Progenitor cell of endocrine pancreas (in vitro differentiated cells): ENCODE measurements at places on chromosomes 11 and 22. TPM values are rescaled to one million over a fixed set of nuclear protein-coding genes. Genes with fewer than 3 reads are reported as not detected.
A peak's percentile ranks its signal among the peaks of the same experiment; 100 is the strongest.

- no peak overlapping the region for H3K27ac ChIP-seq
- H3K4me3 ChIP-seq = no peak overlapping the region
- H3K36me3 ChIP-seq = no peaks in the 10 kb centered on the region
- DNase-seq = no peak
Measured at GRCh38 chr11:123480290-123480815, 50.3 kb downstream of the GRAMD1B start.

The C11orf65 gene
- 0.42 and 0.67 TPM in 2 replicates for total RNA-seq

GRCh38 chr11:46528445-46529094 lies 65.3 kb downstream of the AMBRA1 start:
- DNase-seq = no peak
- H3K4me3 ChIP-seq = no peak overlapping the region
- H3K36me3 ChIP-seq = peaks cover 1% of the 10 kb centered on the region

DNA sequence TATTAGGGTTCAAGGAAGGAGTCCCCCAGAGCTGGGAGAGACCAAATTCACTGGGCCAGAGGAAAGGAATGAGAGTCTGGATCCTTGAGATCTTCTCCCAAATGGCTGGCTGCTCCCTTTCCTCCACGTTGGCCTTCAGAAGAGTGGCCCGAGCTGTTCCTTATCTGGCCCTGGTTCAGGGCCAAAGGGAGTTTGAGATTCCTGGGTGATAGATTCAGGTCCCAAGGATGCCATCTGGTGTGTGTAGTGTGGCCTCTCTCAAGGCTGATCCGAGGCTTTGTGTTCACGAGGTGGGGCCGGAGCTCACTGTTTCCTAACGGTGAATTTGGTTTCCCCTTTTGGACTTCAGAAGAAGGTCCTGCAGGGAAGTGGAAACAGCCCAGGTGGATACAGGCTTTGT lies 17.4 kb upstream of the ABCC8 start:
- no peaks in the 10 kb centered on the region for H3K4me1 ChIP-seq
- H3K27ac ChIP-seq = no peak overlapping the region
- H3K36me3 ChIP-seq = no peaks in the 10 kb centered on the region
- no peak for DNase-seq
- H3K27me3 ChIP-seq = peaks cover 37% of the 10 kb centered on the region
- H3K4me3 ChIP-seq = no peak overlapping the region

- H3K4me3 ChIP-seq = no peak overlapping the region
- DNase-seq = no peak
- no peaks in the 10 kb centered on the region for H3K36me3 ChIP-seq
- H3K4me1 ChIP-seq = peaks cover 24% of the 10 kb centered on the region
- H3K27ac ChIP-seq = no peak overlapping the region
Measured at GRCh38 chr22:43389227-43389836, 22.5 kb upstream of the MPPED1 start.

DNA sequence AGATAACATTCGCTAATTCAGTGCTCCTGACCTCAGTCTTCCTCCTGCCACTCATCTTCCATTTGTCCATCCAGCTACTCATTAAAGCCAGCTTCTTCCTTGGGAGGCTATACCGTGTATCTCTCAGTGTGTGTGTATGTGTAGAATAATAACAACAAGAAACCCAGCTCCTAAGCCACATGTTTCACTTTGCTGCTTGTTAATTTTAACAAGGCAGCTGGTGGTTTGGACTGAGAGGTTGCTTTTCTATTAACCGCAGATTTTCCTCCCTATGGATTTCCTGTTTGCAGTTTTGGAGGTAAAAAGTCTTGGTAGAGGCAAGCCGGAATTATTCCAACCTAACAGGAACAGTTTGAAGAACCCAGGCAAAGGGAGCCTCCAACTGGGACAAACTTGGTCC lies 165.0 kb downstream of the ADAMTS15 start:
- H3K36me3 ChIP-seq = no peaks in the 10 kb centered on the region
- H3K4me1 ChIP-seq = no peaks in the 10 kb centered on the region
- no peak overlapping the region for H3K4me3 ChIP-seq
- H3K27ac ChIP-seq = no peak overlapping the region
- DNase-seq = no peak

GRCh38 chr11:122649116-122649515 lies 6.4 kb upstream of the UBASH3B start:
- H3K36me3 ChIP-seq = no peaks in the 10 kb centered on the region
- no peak overlapping the region for H3K27ac ChIP-seq
- no peak for DNase-seq

- no peak overlapping the region for H3K27ac ChIP-seq
- H3K27me3 ChIP-seq = peaks cover 17% of the 10 kb centered on the region
- H3K4me3 ChIP-seq = no peak overlapping the region
- H3K4me1 ChIP-seq = peaks cover 8% of the 10 kb centered on the region
Measured at GRCh38 chr22:44045145-44045544, 21.0 kb downstream of the PARVB start.

DNA sequence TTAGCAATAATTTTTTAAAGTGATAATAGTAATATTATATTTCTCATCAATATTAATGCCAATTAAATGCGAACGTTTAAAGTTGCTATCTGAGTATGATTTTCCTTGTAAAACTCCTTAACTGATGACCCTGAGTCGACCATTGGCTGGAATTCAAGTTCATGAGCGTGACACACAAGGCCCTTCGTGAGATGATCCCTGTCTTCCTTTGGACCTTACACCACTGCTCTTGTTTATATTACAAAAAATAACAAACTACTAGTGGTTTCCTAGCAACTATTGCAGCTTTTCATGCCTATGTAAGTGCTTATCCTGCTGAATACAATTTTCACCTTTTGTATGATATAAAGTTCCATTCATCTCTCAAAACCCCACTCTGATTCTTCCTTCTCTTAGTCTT lies 752.9 kb downstream of the CNTN5 start:
- H3K27me3 ChIP-seq = no peaks in the 10 kb centered on the region
- no peaks in the 10 kb centered on the region for H3K36me3 ChIP-seq
- H3K4me1 ChIP-seq = no peaks in the 10 kb centered on the region
- DNase-seq = no peak

- no peaks in the 10 kb centered on the region for H3K4me1 ChIP-seq
- H3K36me3 ChIP-seq = no peaks in the 10 kb centered on the region
- no peak overlapping the region for H3K27ac ChIP-seq
- no peak for DNase-seq
- H3K27me3 ChIP-seq = peaks cover 4% of the 10 kb centered on the region
Measured at GRCh38 chr22:38431266-38432010, 23.6 kb downstream of the KCNJ4 start.

The INPP5J gene
- 14.8 and 17.9 TPM in 2 replicates for total RNA-seq

The TTC36 gene
- total RNA-seq = 2.2 and 3.3 TPM in 2 replicates

DNA sequence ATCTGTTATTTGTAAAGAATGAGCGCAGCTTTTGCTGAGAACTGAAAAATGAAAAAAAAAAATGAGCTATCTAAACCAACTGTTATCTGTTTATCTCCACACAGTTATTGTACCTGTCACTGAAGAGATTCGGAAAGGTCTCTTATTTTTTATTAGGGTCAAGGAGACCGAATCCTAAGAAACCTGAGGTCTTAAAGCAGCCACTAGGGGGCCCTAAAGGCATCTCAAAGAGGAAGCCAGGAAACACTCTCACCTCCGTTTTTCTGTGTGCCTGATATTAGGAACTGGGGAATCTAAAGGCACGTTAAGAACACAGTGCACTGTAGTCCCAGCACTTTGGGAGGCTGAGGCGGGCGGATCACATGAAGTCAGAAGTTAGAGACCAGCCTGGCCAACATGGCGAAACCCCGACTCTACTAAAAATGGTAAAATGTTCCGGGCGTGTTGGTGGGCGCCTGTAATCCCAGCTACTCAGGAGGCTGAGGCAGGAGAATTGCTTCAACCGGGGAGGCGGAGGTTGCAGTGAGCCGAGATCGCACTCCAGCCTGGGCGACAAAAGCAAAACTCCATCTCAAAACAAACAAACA lies 3.5 kb upstream of the LARGE1 start:
- DNase-seq = peak; percentile 46
- peak overlapping the region; percentile 92 for H3K4me3 ChIP-seq
- H3K27ac ChIP-seq = no peak overlapping the region

GRCh38 chr22:48177631-48178030 lies 1415.2 kb downstream of the TBC1D22A start:
- H3K27me3 ChIP-seq = peaks cover 54% of the 10 kb centered on the region
- no peaks in the 10 kb centered on the region for H3K36me3 ChIP-seq
- H3K4me3 ChIP-seq = no peak overlapping the region

The BID gene
- 22.8 and 24.6 TPM in 2 replicates for total RNA-seq

- no peaks in the 10 kb centered on the region for H3K36me3 ChIP-seq
- H3K4me3 ChIP-seq = no peak overlapping the region
- H3K27ac ChIP-seq = no peak overlapping the region
- no peak for DNase-seq
Measured at GRCh38 chr11:131002145-131002544, 85.9 kb upstream of the SNX19 start.

DNA sequence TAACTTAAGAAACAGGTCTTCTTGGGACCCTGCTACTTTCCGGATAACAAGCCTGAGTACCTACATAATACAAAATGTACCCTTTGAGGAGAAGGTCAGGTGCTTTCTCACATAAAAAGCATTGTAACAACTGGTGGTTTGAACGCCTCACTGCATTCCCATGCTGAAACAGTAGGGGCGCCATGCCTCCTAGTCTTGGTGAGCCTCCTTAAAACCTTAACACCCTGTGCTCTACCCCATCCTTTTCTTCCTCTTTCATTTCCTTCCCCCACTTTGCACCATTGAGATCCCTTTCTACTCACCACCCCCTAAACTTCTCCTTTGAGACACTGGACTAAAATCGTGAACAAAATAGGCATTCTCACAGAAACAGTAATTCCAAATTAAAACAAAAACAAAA lies 729.3 kb downstream of the NTM start:
- DNase-seq = no peak
- H3K27ac ChIP-seq = no peak overlapping the region
- peaks cover 23% of the 10 kb centered on the region for H3K4me1 ChIP-seq
- H3K4me3 ChIP-seq = no peak overlapping the region
- H3K36me3 ChIP-seq = no peaks in the 10 kb centered on the region

The CST6 gene
- not detected in 2 replicates for total RNA-seq

GRCh38 chr11:68002575-68002937 lies 1.3 kb downstream of the UNC93B1 start:
- peak overlapping the region; percentile 58 for H3K27ac ChIP-seq
- peaks cover 3% of the 10 kb centered on the region for H3K4me1 ChIP-seq
- DNase-seq = no peak
- no peaks in the 10 kb centered on the region for H3K36me3 ChIP-seq
- peaks cover 22% of the 10 kb centered on the region for H3K27me3 ChIP-seq

DNA sequence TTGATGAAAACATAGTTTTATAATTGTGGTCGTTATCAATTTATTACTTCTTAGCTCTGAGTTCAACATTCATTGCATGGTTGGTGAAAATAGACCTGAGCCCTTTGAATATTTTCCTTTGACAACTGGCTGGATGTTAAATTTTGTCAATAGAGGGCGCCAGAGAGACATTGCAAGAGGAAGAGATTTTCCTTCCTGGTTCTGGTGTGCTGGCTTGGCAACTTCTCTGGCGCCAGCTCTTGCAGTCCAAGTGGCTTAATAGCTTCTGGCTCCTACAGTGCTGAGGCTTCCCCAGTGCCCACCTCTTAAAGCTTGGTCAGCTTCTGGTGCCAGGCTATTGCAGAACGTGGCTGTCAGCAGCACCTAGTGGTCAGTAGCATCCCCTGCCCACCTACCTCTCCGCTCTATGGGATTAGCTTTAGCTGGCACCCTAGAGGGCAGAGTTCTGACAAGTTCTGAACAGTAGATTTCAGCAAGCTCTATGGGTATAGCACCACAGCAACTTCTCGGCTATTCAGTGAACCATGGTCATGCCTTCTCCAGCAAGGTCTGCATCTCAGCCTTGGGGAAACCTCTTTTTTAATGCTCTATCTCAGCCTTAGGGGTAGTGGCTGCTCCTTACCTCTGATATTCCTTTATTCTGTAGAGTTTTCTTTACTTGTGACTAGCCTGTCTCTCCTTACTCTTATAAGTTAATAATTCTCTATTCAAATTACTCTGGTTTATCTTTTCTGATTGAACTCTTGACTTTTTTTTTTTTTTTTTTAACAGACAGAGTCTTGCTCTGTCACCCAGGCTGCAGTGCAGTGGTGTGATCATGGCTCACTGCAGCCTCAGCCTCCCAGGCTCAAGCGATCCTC lies 59.4 kb downstream of the ACER3 start:
- H3K27me3 ChIP-seq = no peaks in the 10 kb centered on the region
- H3K4me3 ChIP-seq = no peak overlapping the region
- H3K27ac ChIP-seq = no peak overlapping the region
- DNase-seq = peak; percentile 46

The C1QTNF5 gene
- total RNA-seq = 0.31 and 0.40 TPM in 2 replicates

DNA sequence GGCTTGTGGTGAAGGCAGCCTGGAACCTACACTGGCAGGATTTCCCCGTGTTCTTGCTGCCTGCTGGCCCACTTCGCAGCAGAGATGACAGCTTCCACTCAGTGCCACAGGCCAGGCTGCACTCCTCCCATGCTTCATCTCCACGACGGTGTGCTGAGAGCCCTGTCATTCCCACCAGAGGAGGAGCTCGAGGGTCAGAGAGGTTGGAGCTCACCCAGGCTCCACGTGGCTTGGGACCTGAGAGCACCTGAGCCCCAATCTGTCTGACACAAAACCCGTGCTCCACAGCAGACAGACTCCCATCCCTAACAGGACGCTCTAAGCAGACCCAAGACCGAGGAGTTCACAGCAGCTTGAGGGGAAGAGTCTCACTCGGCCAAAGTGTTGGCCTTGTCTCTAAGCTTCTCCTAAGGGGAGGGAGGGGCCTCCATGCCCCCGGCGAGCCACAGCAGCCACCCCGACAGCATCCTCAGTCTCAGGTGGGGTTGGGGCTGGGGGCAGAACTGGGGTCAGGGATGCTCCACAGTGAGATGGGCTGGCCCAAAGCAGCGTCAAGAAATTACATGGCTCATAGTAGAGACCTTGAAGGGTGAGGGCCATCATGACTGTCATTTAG lies 10.7 kb downstream of the LRFN4 start:
- DNase-seq = no peak
- H3K4me3 ChIP-seq = no peak overlapping the region
- H3K4me1 ChIP-seq = no peaks in the 10 kb centered on the region

DNA sequence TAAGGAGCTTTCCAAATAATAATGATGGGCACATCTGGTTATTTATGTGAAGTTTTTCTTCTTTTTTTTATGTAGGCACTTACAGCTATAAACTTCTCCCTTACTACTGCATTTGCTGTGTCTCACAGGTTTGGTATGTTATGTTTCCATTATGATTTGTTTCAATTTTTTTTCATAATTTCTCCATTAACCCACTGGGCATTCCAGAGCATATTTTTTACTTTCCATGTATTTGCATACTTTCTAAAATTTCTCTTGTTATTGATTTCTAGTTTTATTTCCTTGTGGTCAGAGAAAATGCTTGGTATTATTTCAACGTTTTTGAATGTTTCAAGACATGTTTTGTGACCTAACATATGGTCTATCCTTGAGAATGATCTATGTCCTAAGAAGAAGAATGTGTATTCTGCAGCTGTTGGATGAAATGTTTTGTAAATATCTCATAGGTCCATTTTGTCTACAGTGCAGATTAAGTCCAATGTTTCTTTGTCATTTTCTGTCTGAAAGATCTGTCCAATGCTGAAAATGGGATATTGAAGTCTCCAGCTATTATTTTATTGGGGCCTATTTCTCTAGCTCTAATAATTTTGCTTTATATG lies 362.1 kb downstream of the DDX10 start:
- no peaks in the 10 kb centered on the region for H3K27me3 ChIP-seq
- DNase-seq = no peak
- no peak overlapping the region for H3K27ac ChIP-seq
- H3K4me3 ChIP-seq = no peak overlapping the region
- peaks cover 3% of the 10 kb centered on the region for H3K4me1 ChIP-seq

GRCh38 chr22:22037740-22038139 lies 55.2 kb upstream of the TOP3B start:
- no peak overlapping the region for H3K4me3 ChIP-seq
- DNase-seq = no peak

GRCh38 chr11:34614344-34615104 lies 6.4 kb upstream of the EHF start:
- H3K27ac ChIP-seq = no peak overlapping the region
- no peak overlapping the region for H3K4me3 ChIP-seq
- no peaks in the 10 kb centered on the region for H3K27me3 ChIP-seq
- H3K36me3 ChIP-seq = no peaks in the 10 kb centered on the region
- H3K4me1 ChIP-seq = peaks cover 31% of the 10 kb centered on the region
- DNase-seq = no peak
